ENCODE measurements at places on chromosomes 2 and 18. TPM values are rescaled to one million over a fixed set of nuclear protein-coding genes. Genes with fewer than 3 reads are reported as not detected.

The ASXL2 gene
- 18.8 TPM for total RNA-seq

The RTP5 gene
- not detected for total RNA-seq

The SLC11A1 gene
- total RNA-seq = 1.3 TPM

The CD207 gene
- not detected for total RNA-seq

The CBLN2 gene
- not detected for total RNA-seq

The LYPD6B gene
- total RNA-seq = 2.4 TPM

The FEV gene
- total RNA-seq = not detected

The STPG4 gene
- 0.52 TPM for total RNA-seq

The ERICH2 gene
- 0.43 TPM for total RNA-seq

The COLEC11 gene
- total RNA-seq = not detected

The LINC00305 gene
- total RNA-seq = not detected

The FBXO48 gene
- 1.3 TPM for total RNA-seq

The CYS1 gene
- total RNA-seq = 8.3 TPM

The COLEC12 gene
- 28.0 TPM for total RNA-seq

The TNFRSF11A gene
- total RNA-seq = under 0.01 TPM

The RAMP1 gene
- total RNA-seq = 6.8 TPM
